Activated CD4-positive, alpha-beta T cell treated with anti-CD3 and anti-CD28 coated beads, Interleukin-2, amount 50 U/mL, for 1 hour (primary cell): ENCODE measurements at places on chromosomes 2 and 18.

GRCh38 chr18:11688972-11689668 lies at the start of gene GNAL:
Gene GNAL (plus strand): TSS chr18:11689264. CDS start chr18:11689564, 300 bp downstream.
- peak; percentile 39 for DNase-seq

GRCh38 chr2:240372101-240372500 lies 63.4 kb upstream of the GPC1 start:
- no peak for DNase-seq

GRCh38 chr18:51278045-51278649 lies 80.7 kb upstream of the MEX3C start:
- DNase-seq = peak; percentile 1

GRCh38 chr2:232482301-232483238 lies 5.1 kb downstream of the ECEL1 start:
- DNase-seq = no peak
